Adipocyte (in vitro differentiated cells): ENCODE measurements at places on chromosomes 2 and 18.

GRCh38 chr2:137826373-137827372 is 137.6 kb upstream of the HNMT start:
- no peak for DNase-seq

DNA sequence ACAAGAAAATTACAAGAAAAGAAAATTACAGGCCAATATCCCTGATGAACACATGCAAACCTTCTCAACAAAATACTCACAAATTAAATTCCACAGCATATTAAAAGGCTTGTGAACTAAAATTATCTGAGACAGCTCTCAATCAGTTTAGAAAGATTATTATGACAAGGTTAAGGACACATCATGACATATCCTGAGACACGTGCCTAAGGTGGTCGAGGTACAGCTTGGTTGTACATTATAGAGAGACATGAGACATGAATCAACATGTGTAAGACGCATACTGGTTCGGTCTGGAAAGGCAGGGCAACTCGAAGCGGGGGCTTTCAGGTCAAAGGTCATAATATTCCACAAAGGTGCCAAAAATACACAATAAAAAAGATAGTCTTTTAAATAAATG is 598.3 kb upstream of the REG3G start:
- DNase-seq = no peak

- DNase-seq = no peak
Observed at GRCh38 chr2:135010200-135010942, 36.9 kb downstream of the MAP3K19 start.

- DNase-seq = no peak
Observed at GRCh38 chr18:10893196-10893595, 256.2 kb downstream of the PIEZO2 start.
